ENCODE measurements at places on chromosomes 2 and 18. TPM values are rescaled to one million over a fixed set of nuclear protein-coding genes. Genes with fewer than 3 reads are reported as not detected.

RALB gene
- total RNA-seq: 25.3 TPM

FAM168B gene
- 116 TPM for total RNA-seq

SERPINB4 gene
- total RNA-seq: not detected

NIF3L1 gene
- total RNA-seq: 28.7 TPM

XIRP2 gene
- total RNA-seq: not detected

TMEM163 gene
- not detected for total RNA-seq

TLX2 gene
- total RNA-seq: 0.18 TPM

RPRD1A gene
- 68.2 TPM for total RNA-seq

DNA sequence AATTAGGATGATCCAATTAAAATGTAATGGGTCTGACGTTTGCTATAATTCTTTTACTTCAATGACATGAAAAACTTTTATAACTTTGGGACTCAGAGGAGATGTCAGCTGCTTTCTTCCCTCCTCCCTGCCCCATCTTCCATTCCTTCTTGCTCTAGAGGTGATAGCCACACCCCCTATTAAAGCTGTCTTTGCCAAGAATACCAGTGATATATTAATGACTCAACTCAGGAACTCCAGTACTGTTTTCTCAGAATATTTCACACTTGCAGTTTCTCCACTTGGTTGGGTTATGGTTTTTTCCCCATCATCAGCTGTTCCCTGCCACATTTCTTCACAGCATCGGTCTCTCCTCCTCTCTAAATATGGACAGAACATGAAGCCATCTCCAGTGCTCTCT, 184.0 kb downstream of the KCNE4 start:
- H3K27me3 ChIP-seq: no peaks in the 10 kb centered on the region
- H3K4me3 ChIP-seq: no peak overlapping the region
- no peaks in the 10 kb centered on the region for H3K36me3 ChIP-seq
- no peak for DNase-seq

DNA sequence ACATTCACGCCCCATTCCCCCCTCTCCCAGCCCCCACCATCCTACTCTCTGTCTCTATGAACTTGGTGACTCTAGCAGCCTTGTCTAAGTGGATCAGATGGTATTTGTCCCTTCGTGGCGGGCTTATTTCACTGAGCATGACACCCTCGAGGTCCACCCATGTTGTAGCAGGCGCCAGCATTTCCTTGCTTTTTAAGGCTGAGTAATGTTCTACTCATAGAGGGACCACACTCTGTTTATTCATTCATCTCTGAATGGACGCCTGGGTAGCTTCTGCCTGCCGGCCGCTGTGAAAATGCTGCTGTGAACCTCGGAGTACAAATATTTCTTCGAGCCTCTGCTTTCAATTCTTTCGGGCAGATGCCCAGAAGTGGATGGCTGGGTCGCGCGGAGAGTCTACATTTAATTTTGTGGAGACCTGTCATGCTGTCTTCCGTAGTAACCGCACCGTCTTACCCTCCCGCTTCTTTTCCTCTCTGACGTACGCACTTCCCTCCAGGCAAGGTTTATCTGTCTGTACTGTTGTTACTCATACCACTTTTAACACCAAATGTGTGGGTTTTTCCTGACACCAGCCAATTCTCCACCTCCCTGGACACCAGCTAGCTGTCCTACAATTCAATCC, 5.6 kb downstream of the CROCC2 start:
- H3K27me3 ChIP-seq: peaks cover 24% of the 10 kb centered on the region
- H3K27ac ChIP-seq: no peak overlapping the region
- no peak for DNase-seq
- no peak overlapping the region for H3K4me3 ChIP-seq
- H3K36me3 ChIP-seq: no peaks in the 10 kb centered on the region

DNA sequence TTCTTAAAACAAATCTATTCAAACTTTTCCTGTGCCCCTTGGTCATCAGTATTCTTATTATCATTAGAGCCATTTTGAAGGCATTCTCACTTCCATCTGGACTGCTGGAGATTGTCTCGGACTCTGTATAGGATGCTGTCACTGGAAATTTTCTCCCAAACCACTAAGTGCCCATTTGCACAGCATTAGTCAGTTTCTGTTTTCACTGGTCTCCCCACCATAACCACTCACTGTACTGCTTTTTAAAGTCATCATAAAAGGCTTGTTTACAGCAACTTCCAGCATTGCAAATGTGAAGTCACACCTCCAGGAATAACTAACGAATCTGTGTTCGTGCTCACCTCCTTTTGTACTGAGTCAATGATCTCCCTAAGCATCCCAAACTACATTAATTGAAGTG, 150.9 kb upstream of the SERTAD2 start:
- no peak overlapping the region for H3K27ac ChIP-seq
- DNase-seq: no peak
- H3K36me3 ChIP-seq: no peaks in the 10 kb centered on the region

- no peaks in the 10 kb centered on the region for H3K4me1 ChIP-seq
- DNase-seq: no peak
- no peaks in the 10 kb centered on the region for H3K36me3 ChIP-seq
These were observed 762.3 kb downstream of the DCDC2C start for GRCh38 chr2:4465671-4466070.

- peaks cover 6% of the 10 kb centered on the region for H3K4me1 ChIP-seq
- H3K4me3 ChIP-seq: peak overlapping the region; percentile 47
- no peak overlapping the region for H3K27ac ChIP-seq
- H3K27me3 ChIP-seq: peaks cover 93% of the 10 kb centered on the region
- peak; percentile 40 for DNase-seq
These were observed 1.9 kb downstream of the TLX2 start for GRCh38 chr2:74515981-74516633.

GRCh38 chr2:160282063-160282580, 82.0 kb upstream of the ITGB6 start:
- no peak overlapping the region for H3K27ac ChIP-seq
- H3K4me1 ChIP-seq: peaks cover 13% of the 10 kb centered on the region
- no peak for DNase-seq
- H3K27me3 ChIP-seq: no peaks in the 10 kb centered on the region
- peaks cover 40% of the 10 kb centered on the region for H3K36me3 ChIP-seq

DNA sequence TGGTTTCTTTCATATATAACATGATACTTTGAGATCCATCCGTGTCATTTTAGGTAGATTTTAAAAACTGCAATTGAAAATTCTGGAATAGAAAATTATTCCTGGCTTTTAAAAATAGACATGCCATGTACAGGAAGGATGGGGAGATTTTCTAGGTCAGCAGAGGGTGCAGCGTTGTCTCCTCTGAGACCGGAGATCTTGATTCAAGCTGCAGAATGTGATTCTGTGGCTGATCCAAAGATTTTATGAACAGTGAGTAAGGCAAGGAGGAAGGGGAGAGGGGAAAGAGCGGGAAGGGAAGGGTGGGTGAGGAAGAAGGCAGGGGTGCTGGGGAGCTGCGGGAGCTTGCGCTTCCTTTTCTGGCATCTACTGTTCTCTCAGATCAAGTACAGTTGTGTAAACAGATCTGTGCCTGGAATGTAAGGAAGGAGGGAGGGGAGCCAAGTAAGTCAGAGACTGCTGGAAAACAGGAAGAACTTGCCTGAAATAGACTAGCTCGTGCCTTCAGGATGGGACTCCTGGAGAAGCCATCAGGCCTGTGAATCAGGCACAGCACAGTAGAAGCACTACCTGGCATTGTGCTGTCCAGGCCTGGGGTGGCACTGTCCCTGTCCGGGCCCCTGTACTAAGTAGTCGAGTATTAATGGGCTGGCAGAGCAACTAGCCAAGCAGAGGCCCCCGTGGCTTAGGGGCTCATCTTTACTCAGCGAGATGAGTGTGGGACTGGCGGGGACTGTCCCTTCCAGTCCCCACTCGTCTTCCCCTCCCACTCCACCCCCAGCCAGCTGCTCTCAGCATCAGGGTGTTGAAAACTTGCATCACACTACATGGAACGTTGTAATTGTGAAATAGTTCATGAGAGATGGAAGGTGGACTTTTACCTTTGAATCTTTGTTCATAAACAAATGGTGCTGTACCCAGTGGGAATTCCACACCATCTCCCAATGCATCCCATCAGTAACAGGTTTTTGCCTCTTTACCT, 163.5 kb downstream of the UXS1 start:
- no peaks in the 10 kb centered on the region for H3K27me3 ChIP-seq
- peaks cover 27% of the 10 kb centered on the region for H3K4me1 ChIP-seq
- no peak for DNase-seq
- H3K4me3 ChIP-seq: no peak overlapping the region

DNA sequence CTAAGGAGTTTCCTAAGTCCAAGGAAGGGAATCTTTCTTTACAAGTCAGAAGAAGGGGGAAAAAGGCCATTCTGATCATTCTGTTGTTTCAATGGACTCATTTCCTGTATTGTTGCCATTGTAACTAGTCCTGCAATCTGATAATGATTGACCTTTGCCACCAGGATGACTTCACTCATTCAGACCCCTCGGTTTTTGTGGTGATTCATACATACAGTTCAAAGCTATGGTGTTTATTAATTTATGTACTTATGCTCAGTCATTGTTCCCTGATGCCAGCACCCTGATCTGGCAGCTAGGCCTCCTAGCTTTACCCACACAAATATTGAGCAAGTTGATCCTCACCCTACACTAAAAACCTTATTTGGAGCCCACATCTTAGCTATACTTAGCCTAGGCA, 57.6 kb upstream of the ZNF519 start:
- no peak overlapping the region for H3K4me3 ChIP-seq
- DNase-seq: no peak
- no peaks in the 10 kb centered on the region for H3K4me1 ChIP-seq
- no peaks in the 10 kb centered on the region for H3K27me3 ChIP-seq
- H3K27ac ChIP-seq: no peak overlapping the region

GRCh38 chr2:216601632-216602409, 31.4 kb upstream of the IGFBP2 start:
- peaks cover 36% of the 10 kb centered on the region for H3K4me1 ChIP-seq
- no peaks in the 10 kb centered on the region for H3K27me3 ChIP-seq
- no peak overlapping the region for H3K27ac ChIP-seq
- no peaks in the 10 kb centered on the region for H3K36me3 ChIP-seq
- no peak for DNase-seq

DNA sequence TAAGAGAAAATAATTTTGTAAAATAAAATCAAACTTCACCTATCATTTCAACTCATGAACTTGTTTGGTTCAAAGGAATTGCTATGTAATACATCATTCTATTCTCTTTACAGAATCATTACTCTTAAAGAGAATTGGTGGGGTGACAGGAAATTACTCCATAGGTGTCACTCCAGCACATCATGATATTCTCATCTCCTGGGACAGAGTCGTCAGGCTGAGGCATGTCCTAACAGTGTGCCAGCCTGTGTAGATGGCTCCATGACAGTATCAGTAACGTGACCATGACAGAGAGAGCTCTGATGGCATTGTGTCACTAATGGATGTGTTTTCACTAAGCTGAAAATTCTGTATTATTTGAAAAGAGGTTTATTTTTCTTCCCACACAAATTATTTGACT, 13.9 kb downstream of the SPATS2L start:
- H3K27ac ChIP-seq: peak overlapping the region; percentile 94
- H3K27me3 ChIP-seq: no peaks in the 10 kb centered on the region
- no peaks in the 10 kb centered on the region for H3K36me3 ChIP-seq
- H3K4me1 ChIP-seq: peaks cover 70% of the 10 kb centered on the region

Measured in mesothelial cell of epicardium (in vitro differentiated cells).